ENCODE measurements at places on chromosomes 3 and 15.

DNA sequence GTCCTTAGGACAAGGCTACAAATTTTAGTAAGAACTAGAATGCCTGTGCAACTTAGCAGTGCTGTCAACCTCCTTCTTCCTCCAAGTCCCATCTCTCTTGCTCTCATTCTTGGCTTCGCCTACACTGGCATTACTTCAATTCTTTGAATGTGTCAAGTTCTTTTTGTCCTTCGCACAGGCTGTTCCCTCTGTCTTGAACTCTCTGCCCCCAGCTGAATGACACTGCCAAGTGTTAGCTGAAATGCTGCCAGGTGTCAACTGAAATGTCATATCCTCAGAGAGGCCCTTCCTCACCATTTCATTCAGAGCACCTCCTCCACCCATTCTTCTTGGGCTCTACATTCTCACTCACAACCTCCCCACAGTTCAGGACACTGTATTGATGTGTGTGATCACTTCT, 48.8 kb upstream of the PSMD6 start:
- DNase-seq = no peak

DNA sequence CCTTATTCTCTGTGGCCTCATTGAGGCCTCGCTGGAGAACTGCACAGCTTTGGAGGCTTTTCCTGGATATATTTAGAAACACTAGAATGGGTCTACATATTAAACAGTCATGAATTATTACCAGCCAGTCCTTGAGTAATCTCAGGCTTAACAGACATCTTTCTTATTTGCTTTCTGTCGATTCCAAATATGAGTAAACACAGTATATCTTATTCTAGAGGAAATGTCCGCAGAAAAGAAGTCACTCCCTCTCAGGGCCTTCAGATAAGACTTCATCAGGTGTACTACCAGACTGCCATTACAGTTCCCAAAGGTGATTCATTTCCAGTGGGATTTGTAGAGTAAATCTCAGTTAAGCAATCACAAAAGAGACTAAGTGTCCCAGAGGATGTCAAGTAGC, 310.7 kb downstream of the RBMS3 start:
- no peak for DNase-seq

DNA sequence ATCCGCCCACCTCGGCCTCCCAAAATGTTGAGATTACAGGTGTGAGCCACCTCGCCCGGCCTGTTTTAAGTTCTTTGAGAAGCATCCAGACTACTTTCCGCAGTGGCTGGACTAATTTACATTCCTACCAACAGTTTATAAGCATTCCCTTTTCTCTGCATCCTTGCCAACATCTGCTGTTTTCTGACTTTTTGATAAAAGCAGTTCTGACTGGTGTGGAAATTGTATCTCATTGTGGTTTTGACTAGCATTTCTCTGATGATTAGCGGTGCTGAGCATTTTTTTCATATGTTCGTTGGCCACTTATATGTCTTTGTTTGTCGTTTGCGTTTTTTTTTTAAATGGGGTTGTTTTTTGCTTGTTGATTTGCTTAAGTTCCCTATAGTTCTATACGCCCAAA, 208.4 kb upstream of the DPPA4 start:
- DNase-seq = no peak

GRCh38 chr3:119765239-119765638, 16.7 kb upstream of the NR1I2 start:
- no peak for DNase-seq

DNA sequence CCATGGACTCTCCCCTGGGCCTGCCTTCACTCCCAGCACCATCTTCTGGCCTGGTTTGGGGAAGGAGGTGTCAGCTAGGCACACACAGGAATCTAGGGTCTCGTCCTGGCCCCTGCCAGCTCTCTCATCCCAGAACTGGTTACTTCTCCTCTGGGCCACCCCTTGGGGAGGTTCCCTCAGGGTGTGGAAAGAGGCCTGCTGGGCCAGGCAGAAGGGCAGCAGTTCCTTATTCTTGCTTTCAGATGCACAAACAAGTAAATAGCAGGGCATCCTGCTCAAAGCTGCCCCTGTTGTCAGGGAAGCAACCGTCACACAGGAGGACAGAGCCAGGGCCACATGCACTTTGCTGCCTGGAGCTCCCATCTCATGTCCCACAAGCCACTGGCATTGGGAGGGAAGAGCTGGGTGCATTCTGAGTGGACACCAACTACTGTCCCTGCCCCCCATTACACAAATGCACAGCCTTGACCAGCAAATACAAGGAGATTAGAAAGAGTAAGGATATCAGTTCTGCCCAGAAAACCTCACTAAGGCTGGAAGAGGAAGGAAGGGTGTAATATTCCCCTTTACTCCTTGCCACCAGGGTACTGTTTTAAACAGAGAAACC, 108.8 kb upstream of the HACD2 start:
- DNase-seq = no peak

- no peak for DNase-seq
Observed at GRCh38 chr15:45385590-45385989, 7.2 kb upstream of the GATM start.

DNA sequence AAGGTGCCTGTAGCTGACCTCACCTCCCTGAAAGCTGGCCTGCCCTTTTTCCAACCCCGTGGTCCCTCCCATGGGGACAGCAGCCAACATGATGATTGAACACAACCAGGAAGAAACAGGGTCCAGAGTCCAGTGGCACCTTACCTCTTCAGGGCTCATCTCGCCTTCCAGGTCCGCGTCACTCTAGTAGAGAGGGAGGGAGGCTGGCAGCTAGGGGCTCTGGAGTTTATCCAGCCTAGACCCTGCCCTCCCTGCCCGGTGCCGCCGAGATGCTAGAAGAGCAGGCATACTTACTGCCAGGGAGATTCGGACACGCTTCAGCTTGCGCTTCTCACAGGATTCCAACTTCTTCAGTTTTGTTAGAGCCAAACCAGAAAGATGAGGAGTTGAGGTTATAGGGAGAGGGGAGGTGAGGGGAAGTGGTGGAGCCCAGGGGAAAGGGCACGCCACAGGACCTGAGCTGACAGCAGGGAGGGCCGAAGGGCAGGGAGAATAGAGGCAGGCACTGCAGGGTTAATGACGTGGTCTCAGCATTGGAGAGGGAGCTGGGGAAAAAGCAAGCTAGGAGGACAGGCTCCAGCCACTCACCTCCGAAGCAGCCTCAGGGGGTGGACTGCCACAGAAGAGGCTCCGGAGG, 9.1 kb downstream of the CLCN2 start:
- no peak for DNase-seq

DNA sequence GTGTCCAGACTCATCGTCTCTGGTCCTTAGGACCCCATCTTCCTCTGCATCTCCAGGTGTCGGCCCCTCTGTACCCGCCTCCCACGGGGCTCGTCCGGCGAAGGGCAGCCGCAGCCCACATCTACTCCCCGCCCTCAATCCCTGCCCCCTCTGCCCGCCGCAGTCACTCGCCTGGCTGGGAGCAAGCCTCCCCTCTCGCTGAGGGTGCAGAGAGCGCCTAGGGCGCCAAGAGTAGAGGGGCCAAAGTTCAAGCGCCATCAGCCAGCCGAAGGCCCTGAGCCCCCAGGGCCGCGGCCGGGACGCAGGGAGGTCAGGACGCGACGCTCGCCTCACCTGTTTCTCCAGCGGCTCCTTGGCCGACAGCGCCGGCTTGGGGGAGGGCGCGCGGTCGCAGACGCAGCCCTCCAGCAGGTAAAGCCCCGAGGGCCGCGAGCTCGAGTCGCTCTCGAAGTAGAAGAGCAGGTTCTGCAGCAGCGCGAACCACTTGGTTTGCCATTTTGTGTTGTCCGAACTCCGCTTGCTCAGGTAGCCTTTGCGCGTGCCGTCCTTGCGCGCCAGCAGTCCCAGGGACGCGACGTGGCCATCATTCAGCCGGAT, 592 bp downstream of the RASGRF1 start:
- DNase-seq = no peak

- peak; percentile 61 for DNase-seq
Observed at GRCh38 chr3:168047190-168047795, 48.4 kb downstream of the GOLIM4 start.

DNA sequence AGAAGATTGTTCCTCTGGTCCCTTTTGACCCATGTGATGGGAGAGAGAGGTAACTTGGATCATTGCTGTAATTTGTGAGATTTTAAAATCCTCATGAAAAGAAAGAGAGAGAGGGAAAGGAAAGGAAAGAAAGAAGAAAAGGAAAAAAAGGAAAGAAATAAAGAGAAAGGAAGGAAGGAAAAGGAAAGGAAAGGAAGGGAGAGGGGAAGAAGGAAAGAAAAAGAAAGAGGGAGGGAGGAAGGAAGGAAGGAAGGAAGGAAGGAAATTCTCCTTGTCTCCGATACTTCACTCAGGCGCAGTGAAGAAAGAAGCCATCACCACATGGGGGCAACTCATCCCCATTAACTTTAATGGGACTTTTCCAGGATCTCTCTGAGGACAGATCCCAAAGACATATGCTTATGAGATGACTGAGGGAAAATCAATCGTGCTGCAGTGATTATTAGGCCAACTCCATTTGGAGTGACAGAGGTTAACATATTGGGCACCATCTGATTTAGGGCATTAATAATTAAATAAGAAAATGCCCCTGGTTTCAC, 123.0 kb downstream of the MEGF11 start:
- DNase-seq = no peak

DNA sequence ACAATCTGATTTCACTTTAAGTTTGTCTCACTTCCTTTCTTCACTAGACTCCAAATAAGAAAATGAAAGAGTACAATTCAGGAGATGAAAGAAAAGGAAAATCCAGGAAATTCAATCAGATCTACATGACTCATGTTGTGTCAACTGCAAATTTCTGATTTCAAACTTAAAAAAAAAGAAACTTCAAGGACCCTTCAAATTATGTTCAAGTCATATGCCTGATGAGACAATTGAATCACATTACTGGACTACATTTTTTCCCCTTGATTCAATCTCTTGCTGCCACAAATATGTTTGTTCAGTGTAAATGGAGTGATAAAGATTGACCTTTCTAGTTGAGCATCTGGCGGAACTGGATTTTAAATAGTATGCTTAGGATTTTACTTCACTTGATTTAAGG, 37.4 kb downstream of the FRMD5 start:
- no peak for DNase-seq

DNA sequence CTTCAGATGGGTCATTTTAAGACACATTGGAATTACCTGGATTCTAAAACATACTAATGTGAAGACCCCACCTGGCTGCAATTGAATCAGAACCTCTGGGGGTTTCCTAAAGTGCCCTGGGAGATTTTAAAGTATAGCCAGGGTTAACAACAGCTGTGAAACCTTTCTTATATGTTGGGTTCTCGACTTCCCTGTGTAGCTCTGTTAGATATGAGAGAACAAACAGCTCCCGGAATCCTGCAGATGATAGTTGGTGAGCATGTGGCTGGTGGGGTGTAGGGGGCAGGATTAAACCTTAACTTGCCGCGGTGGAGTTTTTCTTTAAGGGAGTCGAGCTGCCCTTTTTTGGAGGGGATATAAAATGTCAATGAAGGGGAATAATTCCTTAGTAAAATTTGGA, 12.1 kb downstream of the PLCL2 start:
- no peak for DNase-seq

GRCh38 chr15:62090988-62091387, 24.2 kb downstream of the C2CD4A start:
- DNase-seq = no peak

GRCh38 chr3:14127516-14128161, 2.8 kb downstream of the TMEM43 start:
- DNase-seq = no peak

DNA sequence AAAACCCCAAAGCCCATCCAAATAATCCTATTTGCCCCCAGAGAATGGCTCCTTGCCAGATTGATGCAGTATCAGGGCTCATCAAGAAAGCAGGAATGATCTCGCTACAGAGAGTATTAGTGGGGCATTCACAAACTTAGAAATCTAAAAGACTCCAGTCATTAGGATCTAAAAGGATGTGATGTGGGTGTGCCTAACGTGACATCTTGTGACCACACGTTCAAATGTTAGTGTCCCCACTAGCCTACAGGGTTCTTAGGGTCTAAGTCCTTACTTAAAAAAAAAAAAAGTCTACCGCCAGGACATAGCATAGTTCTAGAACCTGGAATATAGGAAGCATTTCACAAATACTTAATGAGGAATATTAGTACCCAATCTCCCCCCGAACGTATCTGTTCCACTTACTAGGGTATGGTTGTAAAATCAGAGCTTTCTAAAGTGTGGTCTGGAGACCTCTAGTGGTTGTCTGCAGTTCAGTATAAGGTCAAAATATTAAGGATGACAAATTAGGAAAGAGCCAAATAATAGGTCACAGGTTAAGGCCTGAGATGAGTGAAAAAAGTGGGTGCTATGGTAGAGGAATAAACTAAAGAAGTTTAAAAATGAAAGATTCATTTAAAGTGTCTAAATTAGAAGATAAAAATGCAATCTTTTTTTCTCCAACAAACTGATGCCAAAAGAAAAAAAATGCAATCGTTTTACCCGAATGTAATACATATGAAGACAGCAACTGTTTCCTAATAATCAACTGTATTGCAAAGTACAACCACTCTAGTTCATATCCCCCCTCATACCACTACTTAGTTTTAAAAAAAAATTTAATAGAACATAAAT, 4.2 kb upstream of the CHRM5 start:
- no peak for DNase-seq

GRCh38 chr3:14938954-14939353, 8.4 kb upstream of the NR2C2 start:
- no peak for DNase-seq

- DNase-seq = no peak
Observed at GRCh38 chr3:4988983-4989834, 10.0 kb downstream of the BHLHE40 start.

DNA sequence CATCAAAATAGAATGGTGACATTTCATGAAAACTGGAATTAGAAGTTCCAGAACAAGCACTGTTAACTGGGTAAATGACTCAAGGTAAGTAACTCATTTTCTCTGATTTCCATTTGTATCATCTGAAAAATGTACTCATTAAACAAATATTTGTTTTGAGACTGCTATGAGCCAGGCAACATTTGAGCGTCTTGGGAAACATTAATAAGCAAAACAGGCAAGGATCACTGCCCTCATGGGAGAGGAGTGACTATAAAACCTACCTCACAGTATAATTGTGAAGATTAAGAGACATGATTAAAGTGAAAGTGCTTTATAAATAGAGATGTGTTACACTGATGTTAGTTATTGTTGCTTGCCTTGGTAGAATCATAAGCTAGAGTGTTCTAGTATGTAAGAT, 711.8 kb upstream of the UBE2E2 start:
- no peak for DNase-seq

- no peak for DNase-seq
Observed at GRCh38 chr3:10855083-10855870, 39.2 kb downstream of the SLC6A11 start.

DNA sequence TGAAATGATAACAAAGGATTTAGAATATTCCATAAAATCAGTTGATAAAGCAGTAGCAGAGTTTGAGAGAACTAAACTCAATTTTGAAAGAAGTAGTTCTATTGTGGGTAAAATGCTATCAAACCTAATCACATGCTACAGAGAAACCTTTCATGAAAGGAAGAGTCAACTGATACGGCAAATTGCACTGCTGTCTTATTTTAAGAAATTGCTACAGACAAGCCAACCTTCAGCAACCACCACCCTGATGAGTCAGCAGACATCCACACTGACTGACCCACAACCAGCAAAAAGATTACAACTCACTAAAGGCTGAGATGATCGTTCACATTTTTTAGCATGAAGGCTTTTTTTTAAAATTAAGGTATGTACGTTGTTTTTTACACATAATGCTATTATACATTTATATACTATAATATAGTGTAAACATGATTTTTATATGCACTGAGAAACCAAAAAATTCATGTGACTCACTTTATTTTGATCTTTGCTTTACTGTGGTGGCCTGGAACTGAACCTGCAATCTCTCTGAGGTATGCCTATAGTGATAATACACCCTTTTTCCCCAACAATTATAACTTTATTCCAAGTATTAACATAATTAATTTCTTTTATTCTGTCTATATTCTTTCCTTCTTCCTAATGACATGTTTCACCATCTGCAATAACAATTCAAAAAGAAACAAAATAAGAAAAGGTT, 109.9 kb downstream of the TBC1D5 start:
- DNase-seq = no peak

Data from NCI-H187 treated with DMSO at 0.1 percent for 48 hours (cell line).